ENCODE measurements at places on chromosomes 13 and 19.

DNA sequence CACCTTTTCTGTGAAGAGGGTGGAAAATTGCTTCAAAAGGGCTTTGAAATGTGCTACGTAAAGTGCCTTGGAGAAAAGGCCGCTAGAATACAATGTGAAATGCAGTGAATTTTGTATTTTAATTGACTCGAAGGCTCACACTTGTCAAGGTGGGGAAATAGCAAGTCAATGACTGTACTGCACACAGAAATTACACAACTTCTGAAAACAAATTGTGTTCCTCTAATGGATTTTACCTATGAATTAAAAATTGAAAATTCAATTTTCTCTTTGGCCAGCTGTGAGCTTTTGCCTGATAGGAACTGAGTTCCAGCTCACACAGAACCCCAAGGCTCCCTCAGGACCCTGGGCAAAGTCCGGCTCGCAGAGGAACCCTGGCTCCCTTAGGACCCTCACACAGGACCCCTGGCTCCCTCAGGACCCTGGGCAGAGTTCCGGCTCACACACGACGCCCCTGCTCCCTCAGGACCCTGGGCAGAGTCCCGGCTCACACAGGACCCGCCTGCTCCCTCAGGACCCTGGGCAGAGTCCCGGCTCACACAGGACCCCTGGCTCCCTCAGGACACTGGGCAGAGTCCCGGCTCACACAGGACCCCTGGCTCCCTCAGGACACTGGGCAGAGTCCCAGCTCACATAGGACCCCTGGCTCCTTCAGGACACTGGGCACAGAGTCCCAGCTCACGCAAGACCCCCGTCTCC is 324.9 kb downstream of the UQCRFS1 start:
- DNase-seq = no peak

DNA sequence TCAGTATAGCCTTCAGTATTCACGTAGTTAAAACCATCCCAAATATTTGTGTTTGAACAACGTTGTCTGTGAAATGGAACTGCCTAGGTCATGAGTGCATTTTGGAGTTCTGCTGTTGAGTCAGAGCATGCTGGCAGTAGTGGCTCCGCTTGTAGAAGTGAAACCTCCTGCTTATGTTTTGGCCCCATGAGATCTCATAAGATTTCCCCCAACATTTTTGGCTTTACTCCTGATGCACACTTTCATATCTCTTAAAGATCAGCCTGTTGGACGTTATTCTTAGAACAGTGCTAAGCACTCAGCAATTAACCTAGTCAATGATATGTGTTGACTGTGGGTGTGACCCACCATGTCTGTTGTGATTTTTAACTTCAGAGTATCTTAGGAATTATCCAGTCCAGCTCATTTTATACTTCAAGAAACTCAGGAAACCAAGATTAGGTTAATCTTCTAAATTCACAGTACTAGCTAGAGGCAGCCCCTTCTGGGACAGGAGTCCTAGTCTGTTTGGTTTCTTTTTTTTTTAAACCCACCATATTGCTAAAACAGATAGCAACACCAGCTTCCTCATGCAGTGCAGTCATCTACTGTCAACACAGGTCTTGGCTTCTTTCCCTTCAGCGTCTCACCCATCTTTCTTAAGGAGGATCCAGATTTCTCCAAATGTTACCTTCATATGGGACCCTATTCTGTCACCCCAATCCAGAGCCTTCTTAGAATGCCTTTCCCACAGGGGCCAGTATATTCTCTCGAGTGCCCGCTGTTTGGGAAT is 26.2 kb downstream of the RAP2A start:
- no peak for DNase-seq

GRCh38 chr13:32426990-32427851 is 709 bp downstream of the N4BP2L1 start:
- no peak for DNase-seq

DNA sequence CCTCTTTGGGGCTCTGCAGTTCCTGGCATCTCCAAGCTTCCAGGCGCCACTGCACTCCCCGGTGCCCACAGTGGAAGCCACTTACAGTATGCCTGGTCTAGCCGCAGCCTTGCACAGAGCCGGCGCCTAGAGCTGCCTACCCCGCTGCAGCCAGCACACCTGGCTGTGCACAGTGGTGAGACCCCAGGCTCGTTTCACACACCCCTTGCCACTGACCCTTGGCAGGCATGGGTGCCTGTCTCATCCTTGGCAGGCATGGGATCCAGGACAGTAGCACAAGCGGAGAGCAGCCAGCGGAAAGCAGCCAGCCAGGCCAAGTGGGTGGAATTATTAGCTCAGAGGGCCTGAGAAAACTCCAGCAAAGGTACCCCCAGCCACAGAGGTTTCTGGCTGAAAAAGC is 86.0 kb downstream of the SERP2 start:
- DNase-seq = no peak

DNA sequence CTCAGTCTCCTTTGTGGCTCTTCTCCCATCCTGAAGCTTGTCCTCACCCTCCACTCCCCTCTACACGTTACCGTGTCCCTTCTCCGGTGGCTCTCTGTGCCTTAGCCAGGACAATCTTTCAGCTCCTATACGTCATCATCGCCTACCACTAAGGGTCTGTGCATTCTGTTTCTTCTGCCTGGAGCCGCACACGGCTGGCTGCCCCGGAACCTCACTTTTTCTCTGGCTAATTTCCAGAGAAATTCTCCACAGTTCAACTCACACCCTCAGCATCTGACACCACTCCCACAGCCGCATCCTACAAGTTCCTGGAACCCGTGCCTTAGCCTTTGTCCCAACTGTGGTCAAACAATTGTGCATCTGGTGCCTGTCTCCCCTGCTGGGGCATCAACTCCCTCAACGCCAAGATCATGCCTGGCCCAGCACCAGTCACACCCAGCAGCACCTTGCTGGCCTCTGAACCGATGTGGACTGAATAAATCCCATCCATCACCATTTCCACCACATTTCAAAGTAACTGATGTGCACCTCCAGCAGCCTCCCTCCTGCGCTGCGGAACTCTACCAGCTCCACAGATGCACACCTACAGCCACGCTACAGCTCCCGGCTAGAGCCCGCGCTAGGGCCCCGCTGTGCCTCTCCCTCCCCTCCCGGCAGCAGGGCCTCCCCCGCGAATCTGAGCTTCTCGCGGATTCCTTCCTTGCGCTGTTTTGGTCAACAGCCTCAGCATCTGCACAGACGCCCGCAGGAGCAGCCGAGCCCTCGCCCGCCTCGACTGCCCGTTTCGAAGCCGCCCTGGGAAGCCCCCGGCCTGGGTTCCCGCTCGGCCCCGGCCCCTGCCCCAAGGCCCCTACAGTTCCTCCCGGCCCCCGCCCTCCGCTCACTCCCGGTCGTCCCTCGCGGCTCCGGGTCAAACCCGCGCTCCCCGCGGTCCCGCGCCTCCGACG is 689 bp downstream of the DCUN1D2 start:
- peak; percentile 27 for DNase-seq

GRCh38 chr13:46639033-46639981 is 86.3 kb downstream of the LRCH1 start:
- peak; percentile 43 for DNase-seq

DNA sequence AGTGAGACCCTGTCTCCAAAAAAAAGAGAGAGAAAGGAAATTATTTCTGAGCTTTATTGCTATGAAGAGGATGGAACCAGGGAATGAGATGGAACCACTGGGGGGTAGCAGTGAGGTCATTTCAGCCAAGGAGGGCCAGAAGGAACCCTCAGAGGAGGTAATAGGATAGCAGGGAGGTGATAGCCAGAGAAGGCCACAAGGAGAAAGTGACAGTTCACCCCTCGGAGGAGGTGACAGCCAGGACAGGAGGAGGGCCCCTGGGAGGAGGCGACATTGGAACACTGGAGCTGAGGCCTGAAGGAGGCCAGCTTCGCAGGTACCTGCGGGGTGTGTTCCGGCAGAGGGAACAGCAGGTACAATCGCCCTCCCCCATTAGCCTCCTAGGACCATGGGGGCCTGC is 675 bp upstream of the PGPEP1 start:
- no peak for DNase-seq

- DNase-seq = no peak
Measured at GRCh38 chr13:24265453-24265852, 43.9 kb upstream of the C1QTNF9 start.

DNA sequence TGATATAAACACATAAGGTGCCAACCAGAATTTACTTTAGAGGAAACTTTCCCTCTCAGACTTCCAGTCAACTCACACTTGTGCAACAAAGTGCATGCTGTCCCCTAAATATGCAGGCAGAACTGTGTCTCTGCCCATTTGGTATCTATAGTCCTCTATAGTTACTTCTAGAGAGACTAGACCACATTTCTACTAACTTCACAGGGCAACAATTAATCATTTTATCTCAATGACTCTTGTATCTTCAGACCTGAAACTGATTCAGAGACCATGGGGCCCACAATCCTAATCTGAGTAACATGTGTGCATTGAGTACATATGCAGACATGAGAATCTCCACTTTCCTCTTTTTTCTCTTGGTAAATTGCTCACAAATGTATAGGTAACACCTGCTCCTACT is 158.1 kb downstream of the ZNF486 start:
- DNase-seq = no peak

- DNase-seq = peak; percentile 96
Measured at GRCh38 chr19:57269515-57270250, 10.6 kb upstream of the ZNF460 start.

GRCh38 chr13:88707646-88708045 is 1036.5 kb downstream of the SLITRK5 start:
- no peak for DNase-seq

DNA sequence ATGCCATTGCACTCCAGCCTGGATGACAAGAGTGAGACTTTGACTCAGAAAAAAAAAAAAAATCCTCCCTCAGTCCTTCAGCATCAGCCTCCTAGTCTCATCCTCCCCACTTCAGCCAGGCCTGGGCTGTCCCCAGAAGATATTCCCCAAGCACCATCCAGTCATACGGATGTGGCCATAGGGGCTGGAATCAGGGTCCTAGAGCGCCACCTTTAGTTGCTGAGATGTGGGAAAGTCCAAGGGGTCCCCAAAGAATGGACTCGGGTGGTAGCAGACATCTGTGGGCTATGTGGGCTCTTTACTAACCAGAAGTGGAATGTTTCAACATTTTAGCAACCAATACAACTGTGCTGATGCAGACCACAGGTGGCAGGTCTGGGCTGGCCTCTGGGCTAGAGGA is 3.1 kb upstream of the TYROBP start:
- no peak for DNase-seq

DNA sequence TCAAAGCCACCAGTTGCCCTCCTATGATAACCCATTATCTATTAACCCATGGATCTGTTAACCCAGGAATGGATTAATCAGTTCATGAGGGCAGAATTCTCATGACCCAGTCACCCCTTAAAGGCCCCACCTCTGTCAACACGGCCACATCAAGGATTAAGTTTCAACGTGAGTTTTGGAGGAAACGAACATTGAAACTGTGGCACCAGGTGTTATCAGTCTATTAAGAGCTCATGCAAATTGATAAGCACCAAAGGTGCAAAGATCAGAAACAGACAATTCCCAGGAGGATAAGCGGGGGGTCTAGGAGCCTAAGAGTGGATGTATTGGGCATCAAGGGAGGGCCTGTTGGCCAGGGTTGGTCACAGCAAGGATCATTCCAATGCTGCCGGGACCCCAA is 19.9 kb upstream of the ELAVL1 start:
- DNase-seq = no peak

DNA sequence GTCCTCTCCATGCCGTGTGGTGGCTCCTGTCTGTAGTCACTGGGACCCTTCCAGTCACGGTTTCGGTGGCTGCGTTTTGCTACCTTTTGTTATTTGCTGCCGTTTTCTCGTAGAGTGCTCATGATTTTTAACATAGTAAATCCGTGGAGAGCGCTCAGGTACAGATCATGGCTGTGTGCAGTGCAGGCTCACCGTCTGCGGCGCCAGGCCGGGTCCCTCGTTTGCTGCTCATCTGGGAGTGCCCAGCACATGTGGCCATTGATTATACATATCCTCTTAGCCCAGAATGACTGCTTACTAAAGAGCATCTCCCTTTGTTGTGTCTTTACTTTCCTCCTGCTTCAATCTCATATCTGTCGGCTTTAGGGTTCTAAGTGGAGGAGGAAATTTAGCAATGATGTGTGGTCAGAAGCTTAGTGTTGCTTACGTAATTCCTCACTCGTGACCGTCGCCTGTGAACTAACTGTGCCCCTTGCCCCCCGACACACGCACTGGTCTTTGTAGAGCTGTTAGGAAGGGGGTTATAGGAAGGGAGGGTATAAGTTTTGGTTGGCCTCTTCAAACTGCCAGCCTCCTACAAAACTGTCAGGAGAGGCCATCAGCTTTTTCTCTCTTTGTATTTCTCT is 31.8 kb downstream of the TFDP1 start:
- DNase-seq = no peak

DNA sequence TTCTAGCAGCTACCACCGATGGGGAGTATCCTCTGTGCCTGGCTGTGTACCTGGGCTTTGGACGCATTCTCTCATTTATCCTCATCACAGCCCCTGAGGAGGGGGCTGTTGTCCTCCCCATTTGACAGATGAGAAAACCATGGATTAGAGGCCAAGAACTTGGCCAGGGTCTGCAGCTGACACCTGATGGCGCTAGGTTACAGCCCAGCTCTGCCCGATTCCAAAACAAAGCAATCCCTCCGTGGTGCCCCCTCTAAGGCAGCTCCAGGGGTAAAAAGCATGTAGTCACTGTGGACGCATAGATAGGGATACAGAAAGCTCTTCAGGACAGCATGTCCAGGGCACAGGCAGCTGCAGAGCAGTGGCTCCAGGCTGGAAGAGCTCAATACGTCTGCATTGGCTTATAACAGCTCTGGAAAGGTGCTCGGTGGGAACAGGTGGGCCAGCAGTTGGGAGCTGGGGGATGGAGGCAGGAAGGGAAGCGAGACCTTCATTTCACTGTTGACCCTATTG is 35.4 kb upstream of the UQCRFS1 start:
- no peak for DNase-seq

DNA sequence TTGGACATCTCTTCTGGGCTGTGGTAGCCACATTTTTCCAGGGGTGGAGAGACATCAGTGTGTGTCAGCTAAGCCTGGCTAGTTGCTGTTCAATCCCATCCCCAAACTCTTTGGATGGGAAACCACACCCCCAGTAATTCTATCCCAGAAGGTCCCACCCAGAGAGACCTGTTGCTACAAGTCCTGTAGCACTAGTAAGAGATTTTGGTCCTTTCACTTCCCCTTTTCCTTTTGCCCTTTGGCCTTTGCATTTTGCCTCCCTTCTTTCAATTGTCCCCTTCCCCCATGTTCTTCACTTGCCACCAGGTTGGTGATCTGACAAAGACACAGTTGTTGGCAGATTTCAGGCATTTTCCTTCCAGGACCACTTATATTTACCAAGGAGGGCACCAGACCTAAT is 3.8 kb downstream of the CBY2 start:
- no peak for DNase-seq

Measured in astrocyte (in vitro differentiated cells and primary cell).